Muscle of back (tissue), 13 donors: ENCODE measurements at places on chromosomes 5 and 9.

DNA sequence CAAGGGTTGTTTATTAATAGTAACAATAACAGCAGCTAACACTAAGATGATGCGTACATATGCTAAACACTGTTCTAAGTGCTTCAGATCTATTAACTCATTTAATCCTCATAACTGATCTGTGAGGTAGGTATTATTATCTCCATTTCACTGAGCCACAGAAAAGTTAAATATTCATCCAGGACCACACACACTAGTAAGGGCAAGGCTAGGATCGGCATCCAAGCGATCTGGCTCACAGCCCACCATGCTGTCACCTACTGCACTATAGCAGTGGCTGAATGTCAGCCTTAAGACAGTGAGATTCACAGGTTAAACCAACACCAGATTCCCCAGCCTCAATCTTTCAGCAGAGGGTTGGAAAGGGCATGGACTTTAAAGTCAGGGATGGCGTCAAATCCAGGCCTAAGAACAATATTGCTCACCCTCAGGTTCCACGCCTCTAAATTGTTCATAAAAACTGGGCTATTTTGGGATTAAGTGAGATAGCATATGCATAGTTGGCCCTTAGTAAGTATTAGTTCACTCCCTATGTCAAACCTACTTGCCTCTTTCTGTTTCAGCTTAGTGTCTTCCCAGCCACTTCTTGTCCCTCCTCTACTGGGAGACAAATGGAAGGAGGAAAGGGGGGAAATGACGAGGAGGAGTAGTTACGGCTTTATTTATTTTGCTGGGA is 150.8 kb downstream of the MAPKAP1 start:
- no peak for DNase-seq

DNA sequence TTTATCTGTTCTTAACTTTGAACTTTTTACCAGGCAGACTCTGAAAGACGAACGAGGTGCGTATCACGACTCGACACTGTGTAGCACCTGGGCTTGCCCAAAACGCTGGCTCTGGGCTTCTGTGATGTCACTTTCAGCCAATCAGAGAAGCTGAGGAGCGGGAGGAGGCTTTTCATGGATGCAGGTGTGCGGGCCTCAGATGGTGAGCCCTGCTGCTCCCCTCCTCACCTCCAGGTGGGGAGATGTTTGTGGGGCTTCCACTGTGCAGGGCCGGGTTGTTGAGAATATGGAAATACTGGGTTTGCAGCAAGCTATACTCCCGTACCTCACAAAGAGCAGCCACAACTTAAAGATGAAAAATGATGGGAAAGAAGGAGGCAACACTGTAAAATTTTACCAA is 246.3 kb downstream of the IRX2 start:
- no peak for DNase-seq

DNA sequence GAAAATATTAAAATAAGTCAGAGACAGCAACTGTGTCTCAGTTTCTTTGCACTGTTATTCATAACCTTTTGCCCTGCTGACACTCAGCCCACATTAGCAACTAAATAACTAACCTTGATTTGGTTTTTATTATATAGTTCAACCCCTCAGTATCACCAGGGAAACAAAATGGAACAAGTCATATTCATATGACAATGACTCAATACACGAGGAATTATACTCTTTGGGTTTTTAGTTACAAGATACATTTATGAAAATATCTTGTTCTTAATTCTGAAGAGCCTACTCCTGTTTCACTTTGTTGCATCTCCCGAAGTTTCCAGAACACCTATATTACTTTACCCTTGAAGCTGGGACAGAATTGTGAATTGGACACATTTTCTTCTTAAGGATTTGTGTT is 845.4 kb downstream of the EFNA5 start:
- DNase-seq, result no peak

- DNase-seq, result no peak
Observed at GRCh38 chr9:87122947-87123685, 175.8 kb upstream of the GAS1 start.

DNA sequence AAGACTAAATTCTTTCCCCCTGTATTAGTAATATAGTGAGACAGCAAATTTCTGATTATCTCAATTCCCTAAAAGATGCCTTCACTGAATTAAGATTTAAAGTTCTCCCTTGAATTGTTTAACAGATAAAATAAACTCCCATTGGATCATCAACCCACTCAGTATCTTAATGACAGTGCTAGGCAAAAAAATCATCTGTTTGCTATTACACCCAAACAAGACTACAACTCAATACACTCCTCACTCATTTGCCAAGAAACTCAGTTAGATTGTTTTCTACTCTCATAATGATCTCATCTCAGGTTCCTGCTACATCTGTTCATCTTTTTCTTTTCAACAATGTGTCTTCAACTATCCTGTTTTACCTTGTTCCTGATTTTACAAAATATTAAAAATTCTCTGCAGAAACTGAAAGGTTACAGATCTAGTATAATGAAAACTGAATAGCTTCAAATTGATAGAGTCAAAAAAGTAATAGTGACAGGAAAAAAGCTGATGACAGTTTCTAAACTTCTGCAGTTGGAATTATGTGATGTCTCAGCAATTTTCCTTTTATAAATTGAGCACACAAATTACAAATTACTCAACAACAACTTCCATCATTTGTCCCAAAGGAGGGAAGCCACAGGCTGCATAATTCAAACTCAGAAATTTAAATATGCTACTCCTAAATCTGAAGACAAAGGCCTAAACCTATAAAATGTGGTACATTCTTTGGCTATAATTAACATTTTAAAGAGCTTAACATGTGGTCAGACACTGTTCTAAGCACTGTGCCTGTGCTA is 39.4 kb downstream of the HOMER1 start:
- peak; percentile 8 for DNase-seq

DNA sequence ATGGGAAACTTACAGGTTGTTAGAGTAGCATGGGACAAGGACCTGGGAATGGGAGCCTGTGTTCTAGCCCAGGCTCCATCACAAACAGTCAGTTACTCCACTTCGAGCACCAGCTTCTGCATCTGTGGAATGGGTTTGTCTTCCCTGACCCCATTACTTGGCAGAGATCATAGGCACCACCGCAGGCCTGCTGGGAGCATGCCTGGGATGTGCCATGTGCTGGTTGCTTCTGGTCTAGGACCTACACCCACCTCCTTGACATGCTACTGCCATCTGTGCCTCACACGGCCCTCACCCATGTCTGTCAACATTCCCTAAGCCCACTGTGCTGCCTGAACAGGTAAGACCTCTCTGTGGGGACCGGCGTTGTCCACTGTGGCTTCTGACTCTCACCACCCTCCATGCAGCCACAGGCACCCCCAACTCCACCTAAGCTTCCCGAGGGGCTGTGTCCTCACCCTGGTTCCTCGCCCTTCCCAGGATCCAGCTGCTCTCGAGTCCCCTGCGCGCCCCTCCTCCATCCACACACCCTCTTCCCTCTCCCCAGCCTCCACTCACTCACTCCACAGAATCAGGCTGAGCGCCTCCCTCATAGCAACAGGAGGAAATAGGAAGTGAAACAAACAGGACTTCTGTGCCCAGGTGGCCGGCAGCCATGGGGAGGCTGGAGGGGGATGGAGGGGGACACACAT is 85.9 kb upstream of the FAM120A start:
- peak; percentile 7 for DNase-seq
